ENCODE measurements at places on chromosomes 2 and 18. TPM values are rescaled to one million over a fixed set of nuclear protein-coding genes. Genes with fewer than 3 reads are reported as not detected.

DNA sequence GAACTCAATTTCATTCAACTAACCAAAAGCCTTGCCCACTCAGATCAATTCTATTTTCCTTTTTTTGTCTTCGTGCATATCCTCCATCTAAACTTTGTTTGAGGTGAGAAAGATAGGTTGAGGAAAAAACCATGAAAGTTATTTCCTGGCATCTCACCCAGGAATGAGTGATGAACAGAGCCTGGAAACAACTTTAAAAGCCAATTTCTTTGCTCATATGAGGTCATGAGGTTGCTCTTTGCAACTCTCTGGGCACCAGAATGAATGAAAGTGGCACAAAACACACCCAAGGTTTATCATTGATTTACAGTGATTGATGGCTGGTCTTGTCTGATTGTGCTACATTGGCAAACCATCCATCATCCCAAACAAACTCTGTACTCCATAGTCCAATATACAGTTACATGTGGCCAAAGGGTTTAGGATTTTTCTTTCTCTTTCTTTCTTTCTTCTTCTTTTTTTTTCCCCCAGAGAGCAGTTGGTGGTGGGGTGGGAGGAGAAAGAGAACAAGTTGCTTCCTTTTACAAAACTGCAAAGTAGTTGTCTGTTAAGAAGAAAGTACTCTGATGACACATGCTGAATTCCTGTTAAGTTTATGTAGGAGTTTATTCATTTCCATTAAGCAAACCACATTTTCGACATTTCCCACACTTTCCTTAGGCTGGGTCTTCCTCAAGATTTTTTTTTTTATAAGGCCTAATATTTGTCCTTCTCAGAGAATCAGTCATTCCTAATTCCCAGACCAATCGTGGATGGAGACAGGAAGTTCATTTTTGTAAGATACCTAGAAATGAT, 575.9 kb upstream of the ZEB2 start:
- no peak for DNase-seq

- DNase-seq = no peak
These were observed 547.3 kb downstream of the PLCL1 start for GRCh38 chr2:198351647-198352046.

DNA sequence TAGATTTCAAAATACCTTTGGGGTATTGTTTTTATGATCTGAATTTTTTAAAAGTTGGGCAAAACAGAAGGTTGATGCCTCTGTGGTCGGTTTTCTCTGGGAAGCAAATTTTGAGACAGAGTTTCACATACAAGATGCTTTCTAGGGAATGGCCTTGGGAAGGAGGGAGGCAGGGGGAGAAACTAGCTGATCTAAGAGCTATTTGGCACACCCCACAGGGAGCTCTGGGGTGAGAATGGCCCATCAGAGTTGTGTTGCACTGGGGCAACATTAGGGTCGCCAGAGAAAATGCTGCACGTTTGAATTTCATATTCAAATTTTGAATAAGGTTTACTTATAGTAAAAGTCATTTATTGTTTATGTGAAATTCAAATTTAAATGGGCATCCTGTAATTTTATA, 11.9 kb upstream of the ADAM23 start:
- DNase-seq = no peak

DNA sequence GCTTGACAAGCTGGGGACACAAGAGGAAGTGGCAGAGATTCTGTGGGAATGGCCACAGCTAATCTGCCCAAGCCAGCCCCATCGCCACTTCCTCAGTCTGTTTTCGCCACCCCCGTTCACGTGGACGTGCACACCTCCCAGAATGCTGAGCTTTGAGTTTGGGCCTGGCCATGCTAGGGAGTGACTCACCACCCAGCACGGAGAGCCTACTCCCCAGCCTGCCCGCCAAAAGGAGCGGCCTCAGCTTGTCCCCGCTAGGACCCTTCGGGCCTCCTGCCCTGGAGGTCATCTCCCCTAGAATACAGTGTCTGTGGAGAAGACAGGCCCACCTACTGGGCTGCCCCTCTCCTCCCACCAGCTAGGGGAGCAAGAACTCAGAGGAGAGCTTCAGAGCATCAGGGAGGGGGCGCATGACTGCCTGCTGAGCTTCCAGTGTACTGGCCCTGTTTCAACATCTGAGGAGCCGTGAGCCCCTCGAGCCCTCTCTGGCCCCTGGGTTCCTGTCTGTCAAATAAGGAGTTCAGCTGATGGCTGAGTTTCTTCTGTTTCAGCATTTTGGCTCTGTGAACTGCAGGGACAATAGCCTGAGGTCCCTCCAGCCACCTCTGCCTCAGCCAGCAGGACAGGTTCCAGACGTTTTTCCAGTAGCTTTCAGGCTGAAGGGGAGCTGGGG, 5.1 kb downstream of the SLC35F6 start:
- peak; percentile 46 for DNase-seq

- no peak for DNase-seq
These were observed 111.0 kb downstream of the B3GNT2 start for GRCh38 chr2:62306751-62307468.

The ALK gene
- 2.0 TPM for total RNA-seq

The TXNDC2 gene
- total RNA-seq = 0.35 TPM

GRCh38 chr2:189091253-189091652, 88.3 kb downstream of the COL5A2 start:
- DNase-seq = no peak

The ERBB4 gene
- total RNA-seq = 29.3 TPM

DNA sequence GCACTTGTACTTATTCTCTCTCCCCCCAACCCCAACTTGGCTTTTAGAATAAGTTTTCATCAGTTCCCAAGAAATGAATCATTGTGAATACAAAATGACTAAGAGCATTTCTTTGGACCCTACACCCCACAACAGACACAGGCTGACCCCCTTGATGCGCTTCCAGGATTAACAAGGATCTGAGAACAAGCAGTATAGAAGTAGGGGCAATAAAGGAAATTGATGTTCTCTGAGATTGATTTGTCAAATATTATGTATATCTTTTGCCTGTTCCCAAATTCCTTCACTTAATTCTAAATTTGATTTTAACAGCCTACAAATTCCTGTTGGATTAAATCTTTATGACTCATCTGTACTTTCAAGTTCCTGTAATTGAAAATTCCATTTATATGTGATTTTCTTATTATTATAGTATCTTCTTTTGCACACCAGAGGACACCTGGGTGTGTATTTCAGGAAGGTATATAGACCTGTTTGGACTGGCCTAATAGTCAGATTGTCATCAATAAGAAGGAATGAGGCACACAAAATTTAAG, 10.2 kb upstream of the PTPN4 start:
- no peak for DNase-seq

DNA sequence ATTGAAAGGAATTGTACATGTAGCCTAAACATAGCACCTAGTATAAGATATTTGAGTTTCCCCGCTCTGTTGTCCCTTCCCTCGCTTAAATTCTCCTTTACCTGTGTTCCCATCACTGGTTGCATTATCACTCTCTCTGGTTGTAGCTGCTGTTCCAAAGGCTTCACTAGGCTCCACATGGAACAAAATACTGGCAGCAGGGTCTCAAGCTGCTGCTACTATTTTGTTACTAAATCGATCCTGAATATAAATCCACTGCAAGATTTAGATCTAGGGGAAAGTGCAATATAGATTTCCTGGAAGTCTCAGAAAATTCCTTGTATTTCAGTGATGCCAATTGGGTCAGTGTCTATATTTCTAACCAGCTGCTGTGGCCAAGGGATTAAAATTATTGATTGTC, 443.5 kb downstream of the SATB2 start:
- DNase-seq = no peak

The CCDC148 gene
- 0.71 TPM for total RNA-seq

DNA sequence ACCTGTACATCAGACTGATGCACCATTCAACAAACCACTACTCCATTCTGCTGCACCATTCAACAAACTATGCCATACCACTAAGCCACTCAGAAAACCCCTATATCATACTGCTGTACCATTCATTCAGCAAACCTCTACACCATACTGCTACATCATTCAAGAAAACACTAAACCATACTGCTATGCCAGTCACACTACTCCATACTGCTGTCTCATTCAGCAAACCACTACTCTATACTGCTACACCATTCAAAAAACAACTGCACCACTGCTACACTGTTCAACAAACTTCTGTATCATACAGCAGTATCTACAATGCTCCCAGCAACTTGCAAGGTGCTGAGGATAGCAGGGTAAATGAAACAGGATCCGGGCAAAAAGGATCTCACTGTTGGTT, 12.9 kb upstream of the SLC1A4 start:
- DNase-seq = no peak

The STARD6 gene
- not detected for total RNA-seq

The CDH19 gene
- 8.9 TPM for total RNA-seq

GRCh38 chr2:23404426-23404825, 19.4 kb downstream of the KLHL29 start:
- DNase-seq = no peak

- DNase-seq = no peak
These were observed 330.9 kb downstream of the RIT2 start for GRCh38 chr18:42784632-42785031.

DNA sequence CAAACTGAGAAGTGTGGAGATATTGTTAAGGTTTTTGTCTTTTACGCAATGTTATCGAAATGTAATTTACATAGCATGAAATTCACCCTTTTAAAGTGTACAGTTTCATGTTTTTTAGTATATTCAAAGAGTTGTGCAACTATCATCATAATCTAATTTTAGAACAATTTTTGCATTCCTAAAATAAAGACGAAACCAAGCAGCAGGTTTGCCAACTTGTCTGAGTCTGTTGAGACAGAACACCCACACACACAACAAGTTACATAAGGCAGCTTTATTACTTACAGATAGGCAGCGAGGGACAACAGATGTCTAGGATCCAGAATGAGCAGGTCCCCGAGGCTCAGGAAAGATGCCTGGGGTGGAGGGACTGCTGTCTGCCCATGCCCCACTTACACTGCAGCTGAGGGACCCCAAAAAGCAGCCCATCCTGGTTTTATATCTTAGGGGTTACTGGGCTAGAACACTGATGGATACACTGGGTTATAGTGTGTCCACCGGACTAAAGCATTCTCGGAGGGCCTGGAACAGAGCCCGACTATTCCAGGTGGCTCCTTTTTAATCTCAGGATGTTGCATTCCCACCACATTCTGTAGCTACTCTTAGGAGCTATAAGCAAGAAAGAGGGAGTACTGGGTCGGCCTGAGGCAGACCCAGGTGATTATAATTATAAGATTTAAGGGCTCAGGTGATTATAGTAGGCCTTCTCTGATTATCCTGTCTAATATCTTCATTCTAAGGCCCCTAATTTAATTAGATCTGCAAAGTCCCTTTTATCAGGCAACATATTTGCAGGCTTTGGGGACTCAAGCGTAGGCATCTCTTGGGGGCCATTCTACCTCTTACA, 150.2 kb upstream of the DOK6 start:
- DNase-seq = no peak

The RAMP1 gene
- 525 TPM for total RNA-seq

DNA sequence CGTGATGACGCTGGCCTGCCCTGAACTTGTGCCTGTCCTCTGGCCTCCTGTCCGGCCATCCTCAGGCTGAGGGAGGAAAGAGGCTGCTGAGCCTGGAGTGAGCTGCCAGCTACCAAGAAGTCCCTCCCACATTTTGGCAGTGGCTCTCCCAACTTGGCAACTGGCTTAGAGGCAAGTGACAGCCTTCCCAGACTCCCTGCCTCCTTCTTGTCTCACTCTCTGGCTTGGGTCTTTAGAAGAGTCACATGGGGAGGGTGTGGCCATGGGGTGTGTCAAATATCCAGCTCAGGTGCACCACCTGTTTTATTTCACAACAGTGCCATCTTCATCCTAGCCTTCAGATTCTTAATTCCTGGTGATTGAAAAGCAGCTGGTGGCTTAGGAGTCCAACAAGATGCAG, 222.9 kb downstream of the PRKCE start:
- DNase-seq = no peak

GRCh38 chr2:223950448-223951347, 5.6 kb upstream of the WDFY1 start:
- no peak for DNase-seq

DNA sequence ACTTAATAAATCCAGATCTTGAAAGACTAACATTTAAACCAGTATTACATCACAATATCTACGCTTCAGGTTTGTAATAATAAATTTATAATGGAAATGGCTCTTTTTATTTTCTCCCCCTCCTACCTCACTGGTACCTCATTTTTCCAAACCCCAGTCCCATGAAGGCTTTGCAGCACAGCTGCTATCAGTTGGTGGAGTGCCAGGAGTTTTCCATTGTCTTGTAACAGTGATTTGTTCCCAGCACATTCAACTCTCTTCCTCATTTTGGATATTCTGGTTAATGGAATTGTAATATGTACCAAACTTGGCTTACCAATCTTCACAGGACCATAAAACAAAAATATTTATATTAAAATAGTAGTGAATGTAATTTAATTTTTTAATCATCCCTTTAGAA, 91.2 kb downstream of the VRK2 start:
- DNase-seq = no peak

GRCh38 chr18:22446325-22446724, 28.6 kb upstream of the CTAGE1 start:
- DNase-seq = no peak

GRCh38 chr2:36597532-36598377, at the start of gene FEZ2:
Gene FEZ2, minus strand, starts transcription at chr2:36598168. Its CDS starts 26 bp downstream, at chr2:36598142.
- DNase-seq = peak; percentile 28

DNA sequence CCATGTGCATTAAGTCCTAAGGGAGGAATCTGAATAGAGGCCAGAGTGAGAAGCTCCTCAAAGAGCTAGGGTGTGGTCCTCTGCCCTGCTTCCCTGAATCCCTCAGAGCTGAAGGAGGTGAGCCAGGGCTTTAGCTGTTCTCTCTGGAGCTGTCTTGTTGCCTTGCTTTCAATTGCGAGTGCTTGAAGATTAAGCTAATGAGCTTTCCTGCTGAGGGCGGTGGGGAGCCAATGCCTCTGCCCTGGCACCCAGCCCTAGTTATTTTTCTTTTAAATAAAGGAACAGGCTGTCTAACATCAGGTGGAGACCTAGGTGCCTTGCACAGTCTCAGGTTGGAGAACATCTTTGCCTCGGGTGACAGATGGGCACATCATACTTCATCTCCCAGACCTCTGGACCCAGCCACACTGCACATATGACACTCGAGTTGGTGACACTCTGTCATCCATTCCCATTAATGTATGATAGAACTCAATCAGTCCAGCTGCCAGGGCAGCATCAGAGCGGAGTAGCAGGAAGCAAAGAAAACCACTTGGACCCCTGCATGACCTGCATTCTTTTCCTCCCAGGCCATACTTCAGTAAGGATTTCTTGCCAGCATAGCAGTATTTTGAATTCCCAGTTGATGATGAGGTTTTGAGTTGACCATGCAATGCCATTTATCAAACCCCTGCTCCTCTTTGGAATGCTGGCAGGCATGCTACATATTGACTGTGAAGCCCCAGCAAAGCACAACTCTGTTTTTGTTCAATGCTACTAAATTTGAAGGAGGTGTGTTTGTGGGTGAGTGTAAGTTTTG, 292.7 kb downstream of the RNF144A start:
- no peak for DNase-seq

DNA sequence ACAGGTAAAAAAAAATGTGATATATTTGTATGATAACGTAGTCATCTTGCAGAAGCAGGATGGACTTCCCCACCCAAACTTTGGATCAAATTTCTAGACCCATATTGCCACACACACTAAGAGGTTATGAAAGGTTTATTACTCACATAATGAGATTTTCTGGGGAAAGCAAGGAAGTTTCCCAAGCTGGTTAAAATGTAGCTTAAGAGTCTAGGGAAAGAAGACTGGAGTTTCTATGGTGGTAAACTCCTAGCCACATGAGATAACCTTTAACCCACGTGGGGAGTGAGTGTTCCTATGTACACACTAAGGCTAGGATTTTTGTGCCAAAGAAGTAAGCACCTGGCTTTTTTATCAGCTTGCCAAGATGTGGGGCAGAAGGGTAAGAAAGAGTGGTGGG, 335.7 kb upstream of the UBE2E3 start:
- DNase-seq = no peak

GRCh38 chr18:11309172-11309571, 159.8 kb upstream of the PIEZO2 start:
- no peak for DNase-seq

Measured in thoracic aorta (tissue), 2 donors.